ENCODE measurements at places on chromosomes 4 and X.

GRCh38 chr4:16674082-16674481, 224.4 kb downstream of the LDB2 start:
- no peak for DNase-seq

GRCh38 chrX:42615161-42615563, 162.8 kb downstream of the PPP1R2C start:
- DNase-seq = no peak

DNA sequence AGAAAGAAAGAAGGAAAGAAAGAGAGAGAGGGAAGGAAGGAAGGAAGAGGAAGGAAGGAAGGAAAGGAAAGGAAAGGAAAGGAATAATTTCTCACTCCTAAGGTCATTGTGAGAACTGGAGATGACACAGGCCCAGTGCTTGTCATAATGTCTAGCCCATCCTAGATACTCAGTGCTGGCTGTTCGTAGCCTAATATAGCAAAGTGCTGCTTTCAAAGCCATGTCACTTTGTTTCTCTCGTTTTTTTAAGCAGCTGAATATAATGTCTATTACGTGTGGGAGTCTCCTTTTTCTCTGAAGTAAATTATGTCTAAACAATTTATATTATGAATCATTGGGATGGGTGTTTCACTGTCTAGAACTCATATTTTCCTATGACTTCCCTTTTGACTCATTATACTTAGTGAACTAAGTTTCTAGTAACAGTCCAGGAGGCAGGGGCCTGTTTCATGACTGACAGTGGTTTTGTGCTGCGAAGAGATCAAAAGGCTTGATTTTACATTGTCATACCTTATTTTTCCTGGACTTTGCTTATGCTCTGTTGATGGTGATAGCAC, 327.0 kb upstream of the ZFP42 start:
- DNase-seq = no peak

DNA sequence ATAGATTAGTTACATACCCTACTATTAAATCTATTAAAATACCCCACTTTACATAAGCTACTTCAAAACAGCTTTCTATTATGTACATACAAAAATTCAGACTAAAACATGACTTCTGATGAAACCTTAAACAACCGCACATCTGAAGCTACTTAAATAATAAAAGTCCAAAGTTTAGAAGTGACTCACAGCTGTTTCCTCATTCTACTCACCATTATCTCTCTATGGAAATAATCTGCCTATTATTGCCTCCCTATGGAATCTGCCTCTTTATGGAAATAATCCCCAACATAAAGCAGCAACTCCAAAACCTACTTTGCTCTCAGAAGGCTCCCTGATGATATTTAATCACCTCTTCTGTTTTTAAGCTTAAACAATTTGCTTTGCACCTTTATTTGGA, 15.7 kb upstream of the BANK1 start:
- no peak for DNase-seq

DNA sequence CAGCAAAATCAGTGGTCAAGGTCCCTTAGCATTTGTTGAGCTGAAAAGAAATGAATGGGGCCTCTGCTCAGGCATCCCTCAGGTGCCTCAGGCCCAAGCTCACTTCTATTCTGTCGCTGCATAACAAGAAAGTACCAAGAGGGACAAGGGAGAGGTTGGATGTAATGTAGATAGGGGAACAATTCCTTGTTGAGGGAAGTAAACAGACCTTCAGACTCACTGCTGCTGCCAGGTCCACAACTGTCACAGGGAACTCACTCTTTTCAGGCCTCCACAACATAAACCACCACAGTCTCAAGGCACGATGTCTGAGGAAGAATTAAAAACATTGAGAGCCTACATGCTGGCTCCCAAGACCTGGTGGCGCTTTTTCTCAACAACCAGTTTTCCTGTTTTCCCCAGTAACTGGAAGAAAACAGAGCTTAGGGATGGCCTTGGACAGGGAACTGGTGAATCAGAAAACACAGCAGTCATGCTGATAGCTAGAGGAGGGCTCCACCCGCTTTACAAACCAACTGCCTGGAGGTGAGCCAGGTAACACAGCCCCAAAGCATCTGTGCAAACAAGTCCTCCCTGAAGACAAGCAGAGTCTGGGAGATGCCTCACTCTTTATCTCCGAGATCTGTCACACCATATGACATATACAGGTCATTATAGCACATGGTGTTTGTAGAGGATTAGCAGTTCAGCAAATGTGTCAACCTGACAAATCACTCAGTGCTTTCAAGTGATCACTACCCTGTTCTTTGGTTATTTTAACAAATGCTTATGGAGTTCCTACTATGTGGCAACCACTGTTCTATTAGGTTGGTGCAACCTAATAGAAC, 14.3 kb upstream of the AWAT1 start:
- DNase-seq = peak; percentile 60

DNA sequence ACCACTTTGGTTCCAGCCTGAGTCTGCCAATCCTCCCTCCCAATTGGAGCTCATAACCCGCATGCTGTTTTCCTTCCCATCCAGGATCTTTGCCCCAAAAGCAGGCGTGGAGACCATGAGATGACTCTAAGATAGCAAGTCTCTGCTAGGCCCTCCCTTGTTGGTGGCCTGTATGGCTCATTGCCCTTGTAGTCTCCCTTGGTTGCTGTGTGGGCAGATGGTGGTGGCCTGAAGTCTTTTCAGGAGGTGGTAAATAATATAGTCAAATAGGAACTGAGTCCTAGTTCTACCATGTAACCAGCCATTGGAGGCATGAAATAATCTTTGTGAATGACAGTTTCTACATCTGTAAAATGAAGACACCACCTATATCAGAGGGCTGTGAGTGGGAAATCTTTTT, 1.2 kb downstream of the ATP6AP1 start:
- no peak for DNase-seq
